ENCODE measurements at places on chromosomes 6 and 20.

DNA sequence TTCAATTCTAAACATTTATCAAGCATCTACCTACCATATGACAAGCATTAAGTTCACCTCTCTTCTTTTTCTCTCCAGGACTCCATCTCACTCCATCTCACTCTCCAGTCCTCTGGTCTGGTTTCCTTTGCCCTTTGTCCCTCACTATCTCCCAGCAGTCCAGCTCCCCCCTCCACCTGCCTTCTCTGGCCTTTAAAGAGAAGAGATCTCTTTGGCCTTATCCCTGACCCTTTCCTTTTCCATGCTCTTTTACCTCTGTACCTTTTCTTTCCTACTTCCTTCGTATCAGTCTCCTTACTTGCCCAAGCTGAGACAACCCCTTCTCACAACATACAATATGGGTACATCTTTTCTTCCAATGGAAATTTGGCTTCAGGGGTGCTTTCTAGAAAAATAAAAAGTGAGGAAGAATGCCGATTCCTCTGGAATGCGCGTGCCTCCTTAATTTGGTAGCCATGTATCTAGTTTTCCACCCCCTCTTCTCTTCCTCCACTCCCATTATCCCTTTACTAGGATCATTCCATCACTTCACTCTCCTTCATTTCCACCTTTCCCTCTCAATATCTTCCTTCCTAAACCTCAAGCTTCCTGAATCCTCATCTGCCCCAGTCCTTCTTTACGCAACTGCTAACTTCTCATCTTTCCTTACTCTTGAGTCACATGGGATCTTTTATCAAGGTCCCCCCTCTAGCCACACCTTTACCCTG is 745 bp upstream of the AGPAT1 start:
- DNase-seq = no peak

- DNase-seq = no peak
Observed at GRCh38 chr6:16822975-16823717, 61.9 kb upstream of the ATXN1 start.

- DNase-seq = no peak
Observed at GRCh38 chr6:31122791-31123706, 2.8 kb upstream of the CDSN start.

DNA sequence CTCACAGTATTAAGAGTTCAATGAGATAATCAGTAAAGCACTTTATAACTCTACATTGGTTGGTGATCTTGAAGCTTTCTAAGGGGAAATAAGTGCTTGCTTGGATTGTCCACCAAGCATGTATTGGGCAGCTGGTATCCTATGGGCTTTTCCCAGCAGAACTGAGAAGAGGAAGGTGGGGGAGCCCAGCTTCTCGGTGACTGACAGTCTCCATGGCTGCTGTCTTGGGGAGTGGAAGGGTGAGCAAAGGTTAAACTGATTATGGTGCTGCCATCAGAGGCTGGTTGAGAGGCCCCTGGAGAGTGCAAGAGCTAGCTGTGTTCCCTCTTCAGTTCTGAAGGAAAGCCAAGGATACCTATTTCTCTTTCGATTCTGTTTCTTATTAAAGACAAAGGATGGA is 35.5 kb upstream of the ADTRP start:
- no peak for DNase-seq

- DNase-seq = no peak
Observed at GRCh38 chr20:2729251-2729713, 36.7 kb downstream of the EBF4 start.

DNA sequence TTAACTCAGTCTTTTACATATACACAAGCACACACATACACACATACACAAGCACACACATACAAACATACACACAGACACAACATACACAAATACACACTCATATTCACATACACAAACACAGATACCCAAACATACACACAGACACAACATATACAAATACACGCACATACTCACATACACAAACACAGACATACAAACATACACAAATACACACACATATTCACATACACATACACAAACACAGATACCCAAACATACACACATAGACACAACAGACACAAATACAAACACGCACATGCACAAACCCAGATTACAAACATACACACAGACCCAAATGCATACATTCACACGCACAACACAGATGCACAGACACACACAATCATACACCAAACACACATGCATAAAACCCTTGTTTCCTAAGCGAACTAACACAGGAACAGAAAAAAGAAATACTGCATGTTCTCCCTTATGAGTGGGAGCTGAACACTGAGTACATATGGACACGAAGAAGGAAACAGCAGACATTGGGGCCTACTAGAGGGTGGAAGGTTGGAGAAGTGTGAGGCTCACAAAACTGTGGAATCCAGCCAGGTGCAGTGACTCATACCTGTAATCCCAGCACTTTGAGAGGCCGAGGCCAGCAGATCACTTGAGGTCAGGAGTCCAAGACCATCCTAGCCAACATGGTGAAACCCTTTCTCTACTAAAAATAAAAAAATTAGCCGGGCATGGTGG is 34.2 kb downstream of the PIM1 start:
- DNase-seq = no peak

DNA sequence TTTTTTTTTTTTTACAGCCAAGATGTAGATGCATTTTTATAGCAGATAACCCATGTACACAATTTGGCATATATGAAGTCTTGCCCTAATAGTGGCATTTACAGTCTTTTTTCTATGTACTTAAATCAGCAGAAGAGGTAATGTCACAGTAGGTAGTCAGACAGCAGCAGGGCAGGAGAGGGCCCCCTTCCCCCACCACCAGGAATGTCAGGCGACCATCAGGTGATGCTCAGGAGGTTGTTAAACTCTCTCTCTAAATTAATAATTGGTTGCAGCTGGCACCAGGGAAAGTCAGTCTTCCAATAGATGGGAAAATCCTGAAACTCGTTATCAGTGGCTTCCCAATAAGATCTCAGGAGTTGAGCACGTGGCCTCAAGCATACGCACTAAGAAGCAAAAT is 188.0 kb upstream of the ADGRB3 start:
- DNase-seq = no peak

DNA sequence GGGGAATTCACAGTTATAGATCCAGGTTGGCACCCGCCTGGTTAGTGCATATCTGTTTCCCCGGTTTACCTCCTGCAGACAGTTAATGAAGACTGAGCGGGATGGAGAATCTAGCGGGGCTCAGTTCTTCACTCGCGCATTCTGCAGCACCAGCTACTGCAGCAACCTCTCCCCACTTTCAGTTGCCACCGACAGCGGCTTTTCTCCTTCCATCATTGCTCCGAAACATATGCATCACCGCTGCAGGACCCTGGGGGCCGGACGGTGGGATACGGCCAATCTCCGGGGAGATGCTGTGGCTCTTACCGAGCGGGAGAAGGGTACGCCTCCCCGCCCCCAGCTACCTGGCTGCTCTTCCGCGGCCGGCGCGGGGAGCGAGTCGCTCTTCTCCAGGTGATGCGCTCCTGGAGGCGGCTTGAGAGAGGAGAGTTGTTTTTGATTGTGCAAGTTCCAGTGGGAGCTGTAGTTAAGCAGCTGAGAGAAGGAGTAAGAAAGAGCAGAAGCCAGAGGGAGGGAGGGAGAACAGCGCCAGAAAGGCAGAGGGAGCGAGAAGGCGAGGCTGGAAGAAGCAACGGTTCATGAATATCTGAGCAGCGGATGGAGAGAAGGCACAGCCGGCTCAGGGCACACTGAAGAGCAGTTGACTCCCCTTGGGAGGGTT is at the start of gene SGK1:
TSS of gene SGK1 (minus strand) at position 642 of the 661 bp plus-strand sequence. CDS start 652 bp downstream, outside the sequence.
- no peak for DNase-seq

DNA sequence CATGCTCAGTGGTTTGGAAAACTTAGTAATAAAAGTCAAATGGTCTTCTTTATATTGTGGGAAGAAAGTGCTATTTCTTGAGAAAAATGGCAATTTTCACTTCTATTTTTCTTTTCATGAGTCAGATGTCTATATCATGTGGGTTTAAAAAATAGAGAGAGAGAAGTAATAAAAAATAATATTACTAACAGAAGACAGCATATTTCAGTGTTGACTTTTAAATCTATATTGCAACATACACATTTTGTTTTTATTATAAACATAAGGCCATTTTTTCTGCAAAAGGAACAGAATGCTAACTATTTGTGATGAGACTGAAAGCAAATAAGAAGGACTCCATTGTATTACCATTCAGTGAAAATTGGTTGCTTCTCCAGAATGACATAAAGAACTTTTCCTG is 135.1 kb upstream of the CNR1 start:
- no peak for DNase-seq

DNA sequence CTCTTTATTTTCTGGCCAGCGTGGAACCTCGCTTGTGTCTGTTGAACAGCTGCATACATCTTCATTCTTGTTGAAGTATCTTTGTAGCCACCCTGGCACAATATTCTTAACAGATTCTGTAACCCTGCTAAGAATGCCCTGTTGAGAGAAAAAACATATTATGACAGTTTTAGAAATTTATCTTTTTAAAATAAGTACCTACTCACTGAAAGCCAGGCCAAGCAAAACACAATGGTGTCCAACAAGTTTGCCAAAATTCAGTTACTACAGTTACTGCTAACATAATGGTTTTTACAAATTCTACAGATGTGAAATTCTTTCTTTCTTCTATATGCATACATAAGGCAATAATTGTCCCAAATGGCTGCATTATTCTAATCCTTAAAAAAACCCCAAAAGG is 18.2 kb downstream of the NUP153 start:
- DNase-seq = no peak

DNA sequence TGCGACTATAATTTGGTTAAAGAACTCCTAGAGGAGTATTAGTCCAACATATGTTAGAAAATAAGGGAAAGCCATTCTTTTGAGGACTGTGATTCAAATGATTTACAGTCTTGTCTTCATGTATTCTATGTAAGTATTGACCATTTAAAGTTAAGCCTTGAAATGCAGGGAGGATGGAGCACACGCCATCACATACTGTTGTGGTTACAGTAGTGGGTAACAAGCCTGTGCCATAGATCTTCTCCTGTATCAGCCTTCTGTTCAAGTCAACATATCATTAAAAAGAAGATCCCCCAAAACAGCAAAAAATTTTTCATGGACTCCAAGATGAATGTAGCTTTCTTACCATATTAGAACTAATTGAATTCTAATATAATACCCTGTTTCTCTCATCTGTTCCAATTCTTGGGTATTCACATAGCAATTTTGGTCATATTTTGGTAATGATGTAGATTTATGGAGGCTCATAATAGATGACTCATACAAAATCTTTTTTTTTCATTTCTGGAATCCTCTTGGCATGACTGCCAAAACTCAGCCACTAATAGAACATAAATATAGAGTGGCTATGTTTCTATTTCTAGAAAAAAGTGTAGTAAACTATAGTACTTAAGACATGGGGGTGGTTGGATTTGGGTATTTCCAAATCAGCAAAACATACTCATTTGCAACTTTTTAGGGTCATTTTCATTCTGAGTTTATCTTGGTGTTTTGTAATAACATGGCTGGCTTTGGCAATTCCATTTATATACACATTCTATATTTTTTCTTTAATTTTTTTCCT is 413.5 kb downstream of the BCKDHB start:
- no peak for DNase-seq

- no peak for DNase-seq
Observed at GRCh38 chr6:155493694-155494143, 38.1 kb upstream of the NOX3 start.

GRCh38 chr20:38630727-38631126 is 29.1 kb downstream of the ARHGAP40 start:
- no peak for DNase-seq

- no peak for DNase-seq
Observed at GRCh38 chr6:115524821-115525220, 535.9 kb downstream of the FRK start.

GRCh38 chr6:139970591-139970991 is 596.1 kb upstream of the CITED2 start:
- DNase-seq = no peak

DNA sequence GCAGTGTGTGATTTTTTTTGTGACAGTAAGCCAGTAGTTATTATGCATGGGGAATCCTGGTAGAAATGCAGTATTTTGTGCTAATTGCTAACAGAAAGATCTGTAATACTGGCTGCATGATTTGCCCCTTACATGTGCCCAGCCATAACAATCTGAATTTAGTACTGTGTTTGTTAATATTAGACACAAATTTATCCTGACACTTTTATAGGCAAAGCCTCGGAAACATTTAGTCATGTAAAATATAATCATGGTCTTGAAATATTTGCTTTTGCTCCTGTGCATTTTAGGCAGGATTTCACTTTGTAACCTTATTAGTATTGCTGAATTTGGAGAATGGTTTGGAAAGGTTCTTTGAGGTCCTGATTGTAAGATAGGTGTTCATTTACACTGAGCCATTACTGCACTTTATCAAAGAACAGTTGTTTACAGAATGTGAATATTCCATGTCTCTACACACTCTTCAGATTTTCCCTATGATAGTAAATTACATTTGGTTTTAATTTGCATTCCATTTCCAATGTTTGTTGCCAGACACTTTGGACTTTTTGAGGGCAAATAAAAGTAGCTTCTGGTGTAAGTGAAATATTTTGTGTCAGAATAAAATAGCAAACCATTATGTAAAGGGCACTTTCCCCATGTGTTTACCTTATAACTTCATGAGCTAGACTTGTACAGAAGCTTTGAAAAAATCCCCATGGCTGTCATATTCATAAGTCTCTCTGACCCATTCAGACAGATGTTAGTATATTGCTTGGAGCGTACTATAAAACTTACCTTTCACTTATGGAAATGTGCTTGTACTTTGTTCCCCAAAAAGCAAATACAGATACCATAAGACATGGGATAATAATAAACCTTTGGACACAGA is 349.9 kb downstream of the ARHGAP18 start:
- DNase-seq = no peak

- DNase-seq = no peak
Observed at GRCh38 chr6:111589366-111589765, 16.3 kb downstream of the TRAF3IP2 start.

- DNase-seq = no peak
Observed at GRCh38 chr6:71410164-71410566, 121.6 kb downstream of the OGFRL1 start.

DNA sequence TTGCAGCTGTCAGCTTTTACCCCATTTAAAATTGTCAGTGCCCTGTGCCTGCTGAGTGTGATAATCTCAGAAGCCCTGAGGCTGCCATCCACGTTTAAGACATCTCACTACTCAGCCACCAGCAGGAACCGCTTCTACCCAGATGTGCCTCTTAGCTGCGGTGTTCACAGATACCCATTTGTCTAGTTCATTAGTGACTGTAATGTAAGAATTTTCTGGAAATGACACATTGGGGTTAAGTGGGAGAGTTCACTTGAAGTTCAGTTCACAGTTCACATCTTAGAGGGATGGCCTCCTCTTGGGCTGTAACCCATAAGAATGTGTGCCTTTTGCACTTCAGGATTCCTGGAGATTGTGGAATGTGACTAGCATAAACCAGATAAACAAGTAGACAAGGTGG is 477.7 kb downstream of the BTBD3 start:
- DNase-seq = no peak

GRCh38 chr6:159973406-159973805 is 4.5 kb downstream of the IGF2R start:
- DNase-seq = no peak

DNA sequence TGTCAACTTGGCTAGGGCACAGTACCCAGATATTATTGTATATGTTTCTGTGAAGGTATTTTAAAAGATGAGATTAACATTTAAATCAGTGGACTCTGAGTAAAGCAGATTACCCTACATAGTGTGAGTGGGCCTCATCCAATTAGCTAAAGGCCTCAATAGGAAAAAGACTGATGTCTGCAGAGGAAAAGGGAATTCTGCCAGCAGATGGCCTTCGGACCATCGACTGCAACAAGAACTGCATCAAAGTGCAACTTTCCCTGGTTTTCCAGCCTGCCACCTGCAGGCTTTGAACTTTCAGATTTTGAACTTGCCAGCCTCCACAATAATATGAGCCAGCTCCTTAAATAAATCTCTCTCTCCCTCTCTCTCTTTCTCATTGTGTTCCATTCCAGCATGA is 80.5 kb downstream of the IMPG1 start:
- DNase-seq = no peak

Measured in NCI-H1105 (cell line).